NCI-H524 (cell line): ENCODE measurements at places on chromosomes 7 and 10.

- DNase-seq, result peak; percentile 25
Measured at GRCh38 chr10:79066411-79067240, 2.1 kb upstream of the ZMIZ1 start.

DNA sequence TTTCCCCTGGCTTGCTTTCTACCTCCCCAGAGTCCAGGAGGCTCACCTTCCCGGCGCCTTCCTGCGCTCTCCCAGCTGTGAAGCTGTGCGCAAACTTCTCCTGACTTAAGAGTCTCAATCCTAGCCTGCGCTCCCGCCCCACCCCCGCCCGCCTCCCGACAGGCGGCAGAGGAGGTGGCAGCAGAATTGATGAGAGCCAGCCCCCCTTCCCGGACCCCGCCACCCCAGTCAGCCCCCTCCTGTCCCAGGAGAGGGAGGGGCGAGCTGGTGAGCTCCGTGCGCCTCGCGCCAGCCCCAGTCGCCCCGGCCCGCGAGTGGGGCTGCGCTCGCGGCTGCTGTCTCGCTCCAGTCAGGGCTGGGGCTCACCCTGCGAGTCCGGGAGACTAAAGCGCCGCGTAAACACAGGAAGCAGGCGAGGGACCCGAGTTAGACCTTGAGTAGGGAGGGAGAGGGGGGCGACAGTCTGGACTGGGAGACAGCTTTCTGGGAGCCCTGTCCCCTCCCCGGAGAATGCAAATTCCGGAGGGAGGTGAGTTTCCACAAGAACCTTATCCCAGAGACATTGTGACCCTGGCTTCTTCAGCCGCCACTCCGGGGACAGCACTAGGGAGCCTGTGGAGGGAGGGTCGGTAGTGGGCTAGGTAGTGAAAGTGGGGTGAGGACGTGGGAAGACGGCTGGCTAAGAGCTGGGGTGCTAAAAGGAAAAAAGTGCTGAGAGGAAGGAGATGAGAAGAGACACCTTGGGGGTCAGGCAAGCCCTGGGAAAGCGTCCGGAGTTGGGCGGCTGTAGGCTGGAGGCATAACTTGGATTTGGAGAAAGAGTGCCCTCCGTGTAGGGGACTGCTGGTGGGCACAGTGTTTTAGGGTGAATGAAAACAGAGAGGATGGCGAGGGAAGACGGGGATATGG, at the start of gene CALCR:
Gene CALCR, minus strand, starts transcription at position 79 of the 909 bp plus-strand sequence. CDS start 87,743 bp downstream, outside the sequence.
- DNase-seq, result peak; percentile 10

GRCh38 chr7:6401536-6401935, 46.2 kb downstream of the DAGLB start:
- DNase-seq, result no peak

GRCh38 chr7:139116999-139117398, 7.5 kb upstream of the ZC3HAV1 start:
- no peak for DNase-seq

GRCh38 chr10:73117976-73118743, 7.9 kb downstream of the NUDT13 start:
- no peak for DNase-seq

DNA sequence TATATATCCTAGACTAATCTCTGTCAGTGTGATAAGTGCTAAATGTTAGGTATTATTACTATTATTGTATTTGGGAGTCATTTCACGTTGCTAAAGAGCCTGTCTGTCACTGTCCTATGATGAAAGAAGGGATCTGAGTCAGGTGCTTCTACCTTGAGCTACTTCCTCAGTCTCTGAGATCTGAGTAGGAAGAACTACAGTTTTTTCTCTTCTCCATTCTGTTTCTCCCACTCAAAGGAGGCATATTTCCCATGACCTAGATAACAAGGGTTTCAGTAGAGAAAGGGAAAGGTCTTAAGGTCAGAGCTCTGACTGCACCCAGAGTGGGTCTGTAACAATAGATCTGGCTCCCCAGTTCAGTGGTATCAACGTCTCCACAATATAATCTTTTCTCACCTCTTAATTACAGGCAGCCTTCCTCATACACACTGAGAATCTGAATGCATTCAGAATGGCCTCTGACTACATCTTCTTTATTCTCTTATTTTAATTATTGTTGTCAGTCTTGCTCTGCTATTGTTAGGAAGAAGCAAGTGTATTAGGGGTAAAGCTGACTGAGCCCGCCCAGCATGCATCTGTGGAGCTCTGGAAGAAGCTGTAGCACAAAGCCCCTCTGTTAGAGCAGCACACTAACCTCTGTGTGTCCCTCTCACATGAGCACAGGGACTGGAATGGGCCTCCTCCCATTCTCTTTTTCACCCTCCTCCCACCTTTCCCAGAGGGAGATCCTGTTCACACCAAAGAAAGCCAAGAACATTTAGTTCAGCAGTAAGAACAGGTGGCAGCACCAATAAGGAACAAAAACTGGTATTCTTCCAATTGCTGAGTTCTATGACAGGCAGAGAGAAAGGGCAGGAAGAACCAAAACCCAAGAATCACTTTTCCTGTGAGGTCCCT, 38.1 kb downstream of the USP54 start:
- DNase-seq, result no peak

DNA sequence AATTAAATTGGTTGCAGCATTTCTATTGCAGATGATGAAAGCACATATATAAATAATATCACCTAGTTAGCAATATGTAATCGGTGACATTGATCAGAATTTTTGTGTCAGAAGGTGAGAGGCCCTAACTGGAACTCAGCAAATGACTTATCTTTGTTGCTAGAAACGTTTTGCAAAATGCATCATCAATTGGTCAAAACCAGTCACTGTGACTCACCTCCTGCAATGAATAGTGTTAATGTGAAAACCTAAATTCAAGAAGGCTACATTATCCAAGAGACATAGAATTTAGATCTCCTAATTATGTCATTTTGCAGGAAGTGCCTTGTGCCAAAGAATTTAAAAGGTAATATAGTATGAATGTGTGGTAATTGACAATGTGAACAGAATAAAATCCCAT, 9.8 kb upstream of the PNLIPRP3 start:
- DNase-seq, result no peak

DNA sequence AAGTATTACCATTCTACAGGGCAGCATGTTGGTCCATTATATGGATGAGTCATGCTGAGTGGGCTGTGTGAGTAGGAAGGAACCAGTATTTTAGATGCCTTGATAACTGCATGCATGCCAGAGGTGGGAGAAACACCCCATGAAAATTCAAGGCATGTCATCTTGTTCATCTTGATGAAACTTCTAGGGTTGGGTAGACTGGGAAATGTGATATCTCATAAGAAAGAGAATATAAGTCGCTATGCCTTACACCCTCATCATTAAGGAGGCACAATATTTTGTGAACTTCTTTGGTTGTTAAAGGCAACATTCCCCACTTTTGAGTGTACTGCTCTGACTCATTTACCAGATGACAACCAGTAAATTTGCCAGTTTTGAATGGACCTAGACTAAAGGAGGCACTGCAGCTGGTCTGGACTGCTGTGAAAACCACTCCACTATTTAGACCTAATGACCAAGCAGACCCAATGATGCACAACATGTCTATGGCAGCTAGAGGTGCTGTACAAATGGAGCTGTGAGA, 48.0 kb downstream of the ZNF365 start:
- DNase-seq, result no peak

- DNase-seq, result no peak
Measured at GRCh38 chr10:3949711-3950110, 164.7 kb upstream of the KLF6 start.
